ENCODE measurements at places on chromosomes 3 and 15.

DNA sequence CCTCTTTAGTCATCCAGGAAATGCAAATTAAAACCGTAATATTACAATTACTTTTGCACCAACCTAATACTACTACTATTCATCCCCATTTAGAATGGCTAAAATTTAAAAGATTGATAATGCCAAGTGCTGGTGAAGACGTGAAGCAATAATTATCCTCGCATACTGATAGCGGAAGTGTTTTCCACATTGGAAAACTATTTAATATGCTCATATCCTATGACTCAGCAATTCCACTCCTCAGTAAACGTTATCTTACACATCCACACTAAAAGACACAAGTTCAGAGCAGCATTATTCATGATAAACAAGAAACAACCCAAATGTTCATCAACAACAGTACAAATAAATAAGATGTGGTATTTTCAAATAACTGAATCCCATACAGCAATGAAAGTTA is 70.6 kb downstream of the VPS13C start:
- DNase-seq, result no peak

GRCh38 chr3:124621498-124621897 is 108.8 kb upstream of the UMPS start:
- DNase-seq, result no peak

DNA sequence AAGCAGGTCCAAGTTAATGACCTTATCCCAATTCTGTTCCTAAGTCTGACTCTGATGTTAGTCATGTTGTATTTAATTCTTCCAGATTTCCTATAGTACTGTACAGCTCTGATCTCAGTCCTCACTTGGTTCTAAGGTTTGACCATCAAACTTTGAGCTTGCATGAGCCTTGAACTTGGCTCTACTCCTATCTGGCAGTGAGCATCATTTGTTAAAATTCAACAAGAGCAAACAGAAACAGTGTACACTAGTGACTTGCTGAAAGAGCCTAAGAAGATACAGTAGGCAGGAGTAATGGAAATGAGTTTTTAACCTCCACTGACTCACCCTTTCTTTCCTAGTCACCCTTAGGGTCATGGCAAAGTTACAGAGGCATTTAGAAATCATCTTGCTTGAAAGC is 451.1 kb upstream of the TPRG1 start:
- DNase-seq, result no peak

DNA sequence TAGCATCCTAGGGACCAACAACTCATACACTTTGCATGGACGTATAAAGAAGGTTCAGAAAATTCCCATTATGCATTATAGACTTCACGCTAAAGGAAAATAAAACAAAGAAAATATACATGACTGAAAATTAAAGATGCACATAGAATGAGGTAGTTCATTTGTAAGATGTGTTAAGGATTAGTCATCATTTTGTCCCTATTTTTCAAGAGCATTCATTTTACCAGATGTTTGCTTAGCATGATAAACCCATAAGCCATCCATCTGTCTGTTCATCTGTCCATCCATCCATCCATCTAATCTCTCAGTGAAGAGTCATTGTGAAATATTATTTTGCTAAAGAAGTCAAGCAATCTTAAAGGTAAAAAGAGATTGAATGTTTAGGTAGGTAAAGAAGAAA is 80.3 kb downstream of the TFG start:
- no peak for DNase-seq

DNA sequence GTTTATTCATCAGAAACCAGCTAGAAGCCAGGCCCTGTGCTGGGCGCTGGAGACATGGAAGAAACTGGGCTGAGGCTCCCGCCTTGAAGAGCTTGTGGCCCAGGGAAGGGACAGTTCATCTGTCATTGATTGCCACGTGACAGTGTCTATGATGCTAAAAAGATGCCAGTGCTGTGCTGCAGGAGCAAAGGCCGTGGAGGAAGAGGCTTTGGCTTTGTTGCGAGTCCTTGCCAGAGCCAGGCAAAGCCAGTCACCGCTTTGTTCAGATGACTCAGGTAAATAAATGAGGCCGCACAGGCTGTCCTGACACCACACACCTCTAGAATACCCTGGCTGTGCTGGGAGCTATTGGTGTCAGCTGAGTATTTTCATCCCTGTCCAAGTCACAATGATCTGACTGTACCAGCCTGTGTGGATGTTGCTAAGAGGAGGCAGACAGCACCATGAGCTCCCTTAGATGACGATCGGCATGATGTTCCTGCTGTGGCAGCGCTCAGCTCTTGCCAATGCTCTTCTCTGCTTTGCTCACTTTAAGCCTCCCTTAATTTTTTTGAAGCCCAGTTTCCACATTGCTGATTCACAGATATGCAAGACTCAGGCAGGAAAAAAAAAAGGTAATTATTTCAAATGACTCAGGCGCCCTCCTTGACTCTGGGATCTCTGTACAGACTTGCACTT is 77.5 kb downstream of the CCNL1 start:
- no peak for DNase-seq

DNA sequence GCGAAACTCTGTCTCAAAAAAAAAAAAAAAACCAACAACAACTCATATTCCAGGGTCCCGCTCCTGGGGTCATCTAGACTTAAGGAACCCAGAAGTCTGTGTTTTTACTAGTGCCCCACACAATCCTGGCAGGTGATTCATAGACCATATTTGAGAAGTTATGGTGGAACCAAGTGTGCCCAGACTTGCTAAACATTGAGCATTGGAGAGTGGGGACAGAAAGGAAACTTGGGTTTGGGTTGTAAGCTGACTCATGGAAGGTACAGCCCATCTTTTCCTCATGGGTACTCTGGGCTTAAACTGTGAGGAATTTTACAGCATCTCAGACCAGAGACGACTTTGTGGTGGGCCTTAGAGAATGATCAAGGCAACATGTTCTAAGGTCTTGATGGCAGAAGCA is 18.3 kb upstream of the IGF2BP2 start:
- no peak for DNase-seq

- no peak for DNase-seq
These were observed 41.5 kb downstream of the GPD1L start for GRCh38 chr3:32147933-32148332.

GRCh38 chr3:9600597-9600996 is 47.0 kb upstream of the LHFPL4 start:
- no peak for DNase-seq

DNA sequence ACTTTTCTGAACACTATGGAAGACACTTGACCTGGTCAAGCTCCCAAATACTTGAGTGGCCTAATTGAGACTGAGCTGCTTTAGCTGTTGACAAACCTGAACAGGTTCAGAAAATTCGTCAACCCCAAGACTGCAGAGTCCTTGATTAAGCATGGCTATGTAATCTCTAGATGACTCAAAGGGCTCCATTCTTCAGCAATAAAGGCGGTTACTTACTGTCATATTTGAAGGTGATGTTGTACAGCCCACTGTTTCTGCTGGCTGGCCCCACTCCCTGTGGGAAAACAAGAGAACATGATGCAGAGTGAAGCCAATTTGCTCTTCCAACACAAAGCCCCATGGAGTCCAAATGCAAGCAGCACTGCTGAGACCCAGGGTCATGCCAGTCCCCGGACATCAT is 45.1 kb downstream of the IL17RD start:
- no peak for DNase-seq

- no peak for DNase-seq
These were observed 66.3 kb upstream of the LRTM1 start for GRCh38 chr3:54994111-54994513.

DNA sequence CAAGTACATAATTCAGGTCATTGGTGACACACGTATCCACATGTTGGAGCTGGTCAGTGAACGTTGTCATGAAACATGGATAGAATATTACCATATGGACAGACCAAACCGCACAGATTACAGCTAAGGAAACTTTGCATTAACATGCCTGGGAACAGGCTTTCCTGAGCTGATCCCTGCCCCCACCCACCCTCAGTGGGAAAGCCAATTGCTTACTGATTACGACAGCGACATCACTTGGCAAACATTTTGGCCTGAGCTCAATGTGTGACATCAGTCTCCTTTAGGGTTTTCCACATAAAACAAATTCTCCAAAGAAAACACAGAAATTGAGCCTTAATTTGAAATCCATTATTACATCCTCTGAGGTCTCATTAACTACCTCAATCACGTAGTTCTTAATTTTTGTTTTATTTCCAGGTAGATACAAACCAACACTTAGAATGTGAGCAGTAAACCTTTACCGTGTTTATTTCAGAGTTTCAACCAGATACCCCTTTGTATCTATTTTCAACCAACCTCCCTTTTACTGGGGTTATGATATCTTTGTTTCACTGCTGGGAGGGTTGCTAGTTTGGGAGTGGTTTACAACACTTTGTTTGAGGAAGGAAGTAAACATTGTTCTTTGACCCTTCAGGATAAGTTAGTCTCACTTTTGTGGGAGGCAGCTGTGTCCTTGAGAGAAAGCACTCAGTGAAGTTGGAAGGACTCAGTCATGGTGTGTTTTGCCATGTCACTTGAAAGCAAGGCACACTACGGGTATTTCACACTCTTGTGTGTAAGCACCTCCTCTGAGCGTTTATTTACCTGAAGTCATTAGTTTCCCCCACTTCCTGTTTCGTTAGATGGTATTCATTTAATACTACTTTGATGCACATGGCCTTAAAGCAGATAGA is 103.1 kb downstream of the CMSS1 start:
- DNase-seq, result no peak

- DNase-seq, result no peak
These were observed 53.8 kb upstream of the PLAAT1 start for GRCh38 chr3:193187070-193187722.

- peak; percentile 74 for DNase-seq
These were observed 418.2 kb upstream of the NAALADL2 start for GRCh38 chr3:174440741-174441587.

DNA sequence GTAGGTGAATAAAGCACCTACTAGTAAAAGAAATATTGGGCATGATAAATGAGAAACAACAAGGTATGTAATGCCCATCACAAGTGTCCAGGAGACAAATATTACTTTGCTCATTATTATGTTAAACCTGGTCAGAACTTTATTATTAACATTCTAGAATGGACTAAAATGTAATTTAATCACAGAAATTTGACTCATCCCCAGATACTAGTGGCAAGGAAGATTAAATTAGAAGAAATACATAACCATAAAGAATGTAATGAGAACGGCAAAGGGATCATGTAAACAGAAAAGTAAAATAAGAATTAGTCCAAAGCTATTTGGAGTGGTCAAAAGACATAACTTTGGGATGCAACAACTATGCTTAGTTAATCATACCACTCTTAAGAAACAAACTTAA is 71.2 kb upstream of the STAC start:
- DNase-seq, result no peak

- DNase-seq, result no peak
These were observed 62.5 kb downstream of the SPATA16 start for GRCh38 chr3:173078525-173078924.

DNA sequence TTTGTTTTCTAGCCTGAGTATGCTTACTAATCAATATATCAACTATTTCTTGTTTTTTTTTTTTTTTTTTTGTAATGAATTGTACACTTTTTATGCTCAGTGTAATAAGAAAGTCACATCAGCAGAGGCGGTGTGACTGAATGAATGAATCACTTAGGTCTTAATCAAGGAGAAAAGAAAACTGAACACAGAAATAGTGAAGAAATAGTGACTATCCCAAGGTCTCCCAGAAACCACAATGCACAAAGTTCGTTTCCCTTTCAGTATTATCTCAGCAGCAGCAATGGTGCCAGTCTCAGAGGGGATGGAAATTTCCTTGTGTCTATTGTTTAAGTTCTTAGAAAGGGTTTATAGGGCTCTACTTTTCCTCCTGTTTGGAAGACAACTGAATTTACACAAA is 80.7 kb downstream of the NR1I2 start:
- DNase-seq, result no peak

DNA sequence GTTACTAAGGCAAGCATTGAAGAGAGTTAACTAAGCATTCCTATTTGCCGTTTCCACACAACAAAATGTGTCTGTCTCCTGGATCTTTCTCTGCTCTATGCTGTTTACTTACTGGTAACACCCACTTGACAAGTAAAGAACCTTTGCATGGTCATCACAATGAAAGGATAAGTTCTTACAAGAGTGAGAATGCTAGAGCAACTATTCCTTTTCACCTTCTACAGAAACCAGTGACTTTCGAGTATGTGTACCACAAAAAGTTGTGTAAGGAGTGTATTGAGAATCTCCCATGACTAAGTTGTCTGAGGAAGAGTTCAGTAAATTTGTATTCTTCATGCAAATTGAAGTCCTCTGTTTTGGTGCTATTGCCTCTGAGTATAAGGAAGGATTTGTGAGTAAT is 10.8 kb downstream of the TIPARP start:
- no peak for DNase-seq

GRCh38 chr15:85402195-85402881 is 21.9 kb downstream of the AKAP13 start:
- DNase-seq, result no peak

DNA sequence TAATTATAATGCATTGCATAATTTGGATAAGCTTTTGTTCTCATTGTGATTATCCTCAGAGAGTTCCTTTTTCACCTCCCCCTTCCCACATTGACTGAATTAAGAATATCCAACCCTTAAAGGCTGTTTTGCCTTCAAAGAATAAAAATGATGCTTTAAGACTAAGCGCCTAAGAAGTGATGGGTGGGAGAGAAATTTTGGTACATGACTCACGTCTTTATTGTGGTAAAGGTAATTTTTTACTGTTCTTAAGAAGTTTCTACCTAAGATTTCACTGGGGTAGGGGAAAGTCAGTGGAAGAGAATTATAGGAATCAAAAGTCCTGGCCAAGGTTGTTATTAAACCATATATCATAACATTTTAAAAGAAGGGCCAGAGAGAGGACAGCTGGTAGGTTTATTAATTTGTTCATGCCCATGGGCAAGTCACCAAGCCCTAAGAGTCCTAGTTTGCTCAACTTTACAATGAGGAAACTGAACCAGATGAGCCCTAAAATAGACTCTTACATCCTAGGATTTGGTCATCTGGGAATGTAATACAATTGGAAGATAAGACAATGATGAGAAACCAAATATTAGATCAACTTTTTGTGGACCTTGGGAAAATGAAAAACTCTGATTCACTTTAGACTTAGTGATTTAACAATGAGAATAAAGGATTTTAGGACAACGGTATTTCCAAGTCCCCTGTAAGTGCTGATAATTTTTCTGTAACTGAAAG is 101.1 kb upstream of the RASGRP1 start:
- no peak for DNase-seq

DNA sequence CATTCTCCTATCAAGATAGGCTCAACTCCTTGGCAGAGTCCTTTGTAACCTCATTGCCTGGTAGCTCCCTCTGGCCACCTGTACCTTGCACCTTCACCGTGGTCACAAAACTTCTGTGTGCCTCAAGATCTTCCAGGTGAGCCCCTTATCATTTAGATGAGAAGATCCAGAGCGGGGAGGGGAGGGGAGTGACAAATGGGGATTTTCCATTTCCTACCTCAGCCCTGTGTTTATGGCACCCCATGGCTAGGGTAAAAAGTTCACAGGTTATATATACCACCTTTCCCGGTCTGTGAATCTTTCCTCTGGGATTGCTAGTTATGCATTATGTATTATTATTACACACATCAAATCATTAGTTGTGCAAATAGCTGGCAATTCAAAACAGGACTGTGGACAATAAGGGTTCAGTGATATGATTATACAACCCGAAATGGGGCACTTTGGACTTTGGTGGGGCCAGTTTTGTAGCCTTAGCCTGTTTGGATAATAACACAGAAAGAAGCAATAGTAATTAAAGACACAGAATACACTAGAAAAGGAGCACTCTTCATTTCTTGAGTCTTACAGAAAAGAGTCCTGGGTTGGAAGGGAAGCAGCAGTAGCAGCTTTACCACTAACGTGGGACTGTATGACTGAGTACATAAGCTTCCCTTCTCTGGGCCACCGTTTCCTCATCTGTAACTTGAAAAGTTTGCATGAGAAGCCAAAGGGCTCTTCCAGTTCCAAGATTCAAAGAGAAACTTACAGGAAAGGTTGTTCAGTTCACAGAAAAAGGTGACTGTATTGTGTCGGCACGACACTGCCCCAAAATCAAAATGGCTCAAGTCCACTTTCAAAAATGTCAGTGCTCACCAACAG is 7.1 kb downstream of the TLE3 start:
- DNase-seq, result no peak
